ENCODE measurements at places on chromosomes 1 and 21.

- DNase-seq: no peak
These were observed 11.7 kb upstream of the GPR37L1 start for GRCh38 chr1:202110977-202111376.

GRCh38 chr1:217014066-217014465, 290.8 kb upstream of the ESRRG start:
- DNase-seq: no peak

DNA sequence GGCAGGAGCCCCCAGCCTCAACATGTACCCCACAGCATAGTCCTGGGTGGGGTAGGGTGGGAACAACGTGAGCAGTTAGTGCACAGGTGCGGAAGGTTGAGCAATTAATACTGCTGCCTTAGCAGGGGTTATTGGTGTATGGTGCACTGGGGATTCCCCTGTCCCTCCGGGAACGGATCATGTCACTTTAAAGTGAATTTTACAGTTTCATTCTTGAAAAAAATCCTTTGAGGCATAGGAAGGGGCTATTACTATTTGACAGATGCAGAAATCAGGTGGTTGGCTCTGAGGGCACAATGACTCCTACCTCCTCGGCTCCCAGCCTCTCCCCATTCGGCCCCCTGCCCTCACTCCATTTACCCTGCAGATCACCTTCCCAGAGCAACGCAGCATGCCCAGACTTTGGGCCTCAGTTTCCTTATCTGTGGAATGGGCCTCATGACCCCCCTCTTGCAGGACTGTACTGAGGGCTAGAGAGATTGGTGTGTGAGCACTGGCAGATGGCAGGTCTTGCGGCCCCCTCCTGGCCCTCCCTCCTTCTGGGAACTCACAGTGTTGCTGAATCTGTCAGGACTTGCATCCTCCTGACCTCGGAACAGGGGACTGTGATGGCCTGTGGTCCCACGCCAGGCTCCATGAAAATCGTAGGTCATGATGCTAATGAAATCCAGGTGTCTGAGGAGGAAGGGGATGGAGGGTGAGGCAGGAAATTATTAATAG, 5.1 kb upstream of the MYBPH start:
- DNase-seq: no peak

DNA sequence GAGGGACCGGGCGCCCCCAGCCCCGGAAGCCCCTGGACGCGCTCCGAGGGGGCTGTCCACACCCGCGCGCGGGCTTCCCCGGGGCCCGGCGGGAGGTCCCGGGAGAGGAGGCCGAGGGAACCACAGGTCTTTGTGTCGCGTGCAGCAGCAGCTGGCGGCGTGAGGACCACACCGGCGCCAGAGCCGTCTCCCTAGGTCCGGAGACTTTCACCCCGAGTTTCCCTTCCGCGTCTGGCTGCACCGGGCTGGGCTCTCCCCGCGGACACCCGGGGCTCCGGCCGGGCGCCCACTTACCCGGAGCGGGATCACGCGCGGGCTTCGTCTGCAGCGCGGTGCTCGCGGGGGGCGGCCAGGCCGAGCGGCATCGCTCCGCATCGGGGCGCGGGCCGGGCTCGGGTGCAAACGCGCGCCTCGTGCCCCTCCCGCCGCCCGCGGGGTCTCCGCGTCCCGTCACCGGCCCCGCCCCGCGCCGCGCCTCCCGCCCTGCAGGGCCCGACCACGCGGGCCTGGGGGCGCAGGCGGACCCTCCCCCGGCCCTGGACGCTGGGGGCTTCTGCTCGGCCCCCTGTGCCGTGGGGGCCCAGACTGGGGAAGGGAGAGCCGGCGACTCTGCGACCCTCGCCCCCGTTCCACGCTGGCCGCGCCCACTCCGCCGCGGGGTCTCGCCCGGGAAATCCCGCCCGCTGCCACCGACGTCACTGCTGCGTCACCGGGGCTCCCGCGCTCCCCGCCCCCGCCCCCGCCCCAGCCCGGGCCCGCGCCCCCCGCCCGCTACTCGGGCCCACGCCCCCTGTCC, at the start of gene GNG4:
GNG4 (minus strand) TSS at position 417 of the 796 bp plus-strand sequence. CDS start 65,946 bp downstream, outside the sequence.
- DNase-seq: no peak

DNA sequence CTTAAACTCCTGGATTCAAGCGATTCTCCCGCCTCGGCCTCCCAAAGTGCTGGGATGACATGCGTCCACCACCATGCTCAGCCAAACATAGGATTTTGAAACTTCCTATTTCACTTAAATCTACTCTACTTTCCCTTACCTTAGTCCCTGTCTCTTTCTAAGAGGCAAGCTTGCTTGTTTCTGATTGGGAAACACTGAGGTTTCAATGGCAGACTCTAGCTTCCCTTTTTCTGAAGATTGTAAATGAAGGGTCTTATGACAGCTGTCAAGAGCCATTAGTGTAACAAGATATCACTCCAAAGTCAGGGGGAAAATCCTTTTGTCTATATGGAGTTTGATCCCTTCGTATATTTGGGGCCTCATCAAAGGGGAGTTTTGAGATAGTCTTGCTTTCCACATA, 23.5 kb upstream of the LMO4 start:
- DNase-seq: no peak

DNA sequence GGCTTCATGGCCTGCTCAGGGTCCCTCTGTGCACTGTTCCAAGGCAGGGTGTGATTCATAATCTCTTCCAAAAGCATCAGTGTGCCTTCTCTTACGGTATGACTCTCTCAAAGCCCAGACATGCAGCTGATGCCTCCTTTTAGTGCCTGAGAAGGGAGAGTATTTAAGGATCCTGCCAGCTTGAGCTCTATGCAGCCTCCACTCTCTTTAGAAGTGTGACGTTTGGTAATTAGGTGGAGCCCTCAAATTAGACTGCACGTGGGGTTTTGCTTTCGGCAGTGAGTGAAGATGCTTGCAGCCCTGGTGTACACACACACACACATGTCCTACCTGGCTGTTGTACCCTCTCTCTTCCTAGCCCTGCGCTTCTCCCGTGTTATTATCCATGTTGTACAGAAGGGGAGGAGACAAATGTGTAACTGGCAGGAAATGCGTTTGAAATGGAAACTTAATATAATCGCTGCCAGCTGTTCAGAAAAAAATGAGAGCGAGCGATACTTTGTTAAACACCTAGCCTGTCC, 2.6 kb upstream of the C1orf174 start:
- no peak for DNase-seq

DNA sequence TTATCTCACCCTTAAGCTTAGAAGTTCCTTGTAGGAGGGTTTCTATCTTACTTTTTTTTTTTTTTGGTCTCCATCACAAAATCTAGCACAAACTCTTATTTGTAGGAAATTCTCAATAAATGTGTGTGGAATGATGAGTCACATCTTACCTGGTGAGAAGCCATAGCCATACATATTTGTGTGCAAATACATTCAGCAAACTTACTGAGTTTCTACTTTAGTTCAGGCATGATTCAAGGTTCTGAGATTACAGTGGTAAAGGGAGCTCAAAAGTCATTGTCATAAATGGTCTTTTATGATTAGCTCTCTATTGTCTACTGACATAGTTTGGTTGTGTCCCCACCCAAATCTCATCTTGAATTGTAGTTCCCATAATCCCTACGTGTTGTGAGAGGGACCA, 193.1 kb upstream of the UBE2U start:
- DNase-seq: no peak

GRCh38 chr1:95829556-95829955, 595.5 kb downstream of the RWDD3 start:
- DNase-seq: no peak

GRCh38 chr1:74771913-74772515, 39.1 kb downstream of the TYW3 start:
- DNase-seq: peak; percentile 31

- no peak for DNase-seq
These were observed 204.1 kb downstream of the FMN2 start for GRCh38 chr1:240295811-240296210.

- DNase-seq: no peak
These were observed 4.0 kb upstream of the SAMSN1 start for GRCh38 chr21:14550135-14550534.

DNA sequence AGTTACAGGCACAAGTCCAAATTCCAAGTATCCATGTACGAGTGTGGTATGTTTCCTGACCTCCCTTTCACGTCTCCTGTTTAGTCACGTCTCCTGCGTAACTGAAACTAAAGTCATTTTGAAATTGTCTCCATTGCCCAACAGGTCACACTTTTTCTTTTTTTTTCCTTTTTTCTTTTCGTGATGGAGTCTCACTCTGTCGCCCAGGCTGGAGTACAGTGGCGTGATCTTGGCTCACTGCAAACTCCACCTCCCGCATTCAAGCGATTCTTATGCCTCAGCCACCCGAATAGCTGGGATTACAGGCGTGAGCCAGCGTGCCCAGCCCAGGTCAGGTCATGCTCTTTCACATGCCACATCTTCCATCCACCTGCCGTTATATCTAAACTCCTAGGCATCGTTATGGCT, 38.2 kb downstream of the L1TD1 start:
- no peak for DNase-seq

Measured in mucosa of gallbladder (tissue), 1 donor.